ENCODE measurements at places on chromosomes 11 and 22.

- DNase-seq = no peak
Measured at GRCh38 chr11:15473954-15474837, 359.5 kb downstream of the INSC start.

GRCh38 chr11:106295974-106296373, 218.5 kb downstream of the AASDHPPT start:
- DNase-seq = no peak

GRCh38 chr11:27444801-27445215, 27.8 kb downstream of the LGR4 start:
- DNase-seq = no peak

DNA sequence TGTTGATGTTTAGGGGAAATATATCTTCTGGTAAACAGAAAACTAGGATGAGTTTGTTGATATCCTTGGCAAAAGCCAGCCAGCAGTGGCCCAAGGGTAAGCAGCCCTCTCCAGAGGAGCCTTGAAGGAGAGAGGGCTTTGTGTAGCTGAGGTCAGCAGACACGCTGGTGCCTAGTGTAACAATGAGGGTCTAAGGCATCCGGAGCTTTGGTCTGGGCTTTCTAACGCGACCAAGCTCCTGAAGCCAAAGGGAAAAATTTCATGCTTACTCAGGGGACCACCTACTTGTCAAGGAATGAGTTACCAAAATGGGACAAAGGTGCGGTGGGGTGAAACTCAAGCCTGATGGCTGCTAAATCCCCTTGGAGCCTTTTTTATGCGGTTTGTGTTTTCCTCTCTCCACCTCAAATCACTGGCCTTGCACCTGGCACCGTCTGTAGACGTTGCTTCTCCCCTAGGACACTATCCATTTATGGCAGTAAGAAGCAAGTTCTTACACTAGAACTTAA, 134.9 kb downstream of the DBX1 start:
- DNase-seq = no peak

- no peak for DNase-seq
Measured at GRCh38 chr11:71998649-71999310, at the start of gene IL18BP. Gene IL18BP, plus strand, starts transcription at chr11:71998909. Its CDS starts 1,076 bp downstream, at chr11:71999985.

All from right lung (tissue), 10 donors.